A549 (cell line): ENCODE measurements at places on chromosomes 11 and 22. TPM values are rescaled to one million over a fixed set of nuclear protein-coding genes. Genes with fewer than 3 reads are reported as not detected.
A peak's percentile ranks its signal among the peaks of the same experiment; 100 is the strongest.

- no peak for DNase-seq
Observed at GRCh38 chr22:38075105-38075825, 8.7 kb downstream of the SLC16A8 start.

GRCh38 chr11:110527146-110527545 is 97.4 kb downstream of the FDX1 start:
- DNase-seq = no peak

- no peak for DNase-seq
Observed at GRCh38 chr22:42194953-42195352, 64.3 kb upstream of the CYP2D6 start.

- peak; percentile 46 for DNase-seq
Observed at GRCh38 chr22:41535244-41535643, 9.0 kb downstream of the POLR3H start.

Gene ARHGAP20
- polyA plus RNA-seq = not detected in 3 replicates

Gene MRGPRG
- not detected in 3 replicates for polyA plus RNA-seq

Gene TOMM22
- 68.4 to 69.8 TPM (median 69.2 TPM) in 3 replicates for polyA plus RNA-seq
